ENCODE measurements at places on chromosomes 5 and 9. TPM values are rescaled to one million over a fixed set of nuclear protein-coding genes. Genes with fewer than 3 reads are reported as not detected.

Gene SLC36A2
- 0.16 TPM for total RNA-seq

Gene ASTN2
- total RNA-seq = 6.1 TPM

- no peak for DNase-seq
Observed at GRCh38 chr5:17096952-17097695, 120.3 kb upstream of the BASP1 start.

DNA sequence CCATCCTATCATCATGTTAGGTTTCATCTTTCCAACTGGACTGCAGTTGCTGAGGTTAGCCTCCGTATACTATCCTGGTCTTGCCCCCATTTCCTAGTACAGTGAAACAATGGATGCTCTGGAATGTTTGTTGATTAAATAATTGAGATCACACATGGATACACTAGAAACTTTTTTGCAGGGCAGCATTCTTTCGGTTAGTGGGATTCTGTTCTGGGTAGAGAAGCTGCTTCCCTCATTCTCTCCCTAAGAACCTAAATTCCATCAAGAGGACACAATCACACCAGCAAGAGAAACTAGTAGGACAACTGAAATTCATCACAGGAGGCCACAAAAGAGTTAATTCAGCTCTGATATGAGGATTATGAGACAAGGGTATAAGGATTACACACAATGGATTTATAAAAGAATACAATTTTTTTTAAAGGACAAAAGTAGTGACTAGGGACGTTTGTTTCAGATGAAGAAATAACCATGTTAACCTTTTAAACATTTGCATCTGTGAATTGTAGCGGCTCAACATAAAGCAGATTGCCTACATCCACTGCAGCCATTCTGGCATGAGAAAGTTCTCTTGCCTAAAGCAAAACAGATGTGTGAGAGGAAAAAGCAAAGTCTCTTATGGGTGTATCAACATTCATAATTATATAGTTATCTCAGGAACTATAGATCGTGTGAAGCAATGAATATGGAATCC, 162.7 kb upstream of the LHFPL2 start:
- DNase-seq = no peak

DNA sequence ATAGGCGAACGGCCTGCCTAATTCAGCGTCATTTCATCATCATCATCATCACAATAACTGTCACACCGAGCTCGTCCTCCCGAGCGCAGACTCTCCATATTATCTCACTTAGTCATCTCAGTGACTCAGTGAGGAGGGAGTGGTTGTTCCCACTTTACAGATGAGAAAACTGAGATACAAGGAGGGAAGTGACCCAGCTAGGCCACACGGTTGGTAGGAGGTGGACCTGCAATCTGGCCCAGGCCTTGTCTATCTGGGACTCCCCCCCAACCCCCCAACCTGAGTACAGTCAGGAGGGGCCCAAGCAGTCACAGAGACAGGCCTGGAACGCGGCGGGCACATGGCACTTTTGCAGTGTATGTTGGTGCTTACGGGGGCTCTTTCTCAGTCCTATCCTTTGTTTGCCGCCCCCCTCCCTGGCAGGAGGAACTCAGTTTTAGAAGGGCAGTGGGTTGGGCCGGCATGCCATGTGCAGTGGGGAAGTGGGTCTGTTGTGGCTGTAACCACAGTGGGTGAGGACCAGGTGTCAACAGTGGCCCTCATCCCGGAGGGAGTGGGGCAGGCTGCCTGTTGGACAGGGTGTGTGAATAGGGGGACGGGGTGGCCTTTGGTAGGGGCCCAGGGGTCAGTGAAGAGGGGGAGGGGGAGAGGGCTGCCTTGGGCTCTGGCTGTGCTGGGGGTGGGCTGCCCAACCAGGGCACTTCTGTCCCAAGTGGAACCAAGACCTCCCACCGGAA, 1.7 kb upstream of the RXRA start:
- DNase-seq = peak; percentile 21

DNA sequence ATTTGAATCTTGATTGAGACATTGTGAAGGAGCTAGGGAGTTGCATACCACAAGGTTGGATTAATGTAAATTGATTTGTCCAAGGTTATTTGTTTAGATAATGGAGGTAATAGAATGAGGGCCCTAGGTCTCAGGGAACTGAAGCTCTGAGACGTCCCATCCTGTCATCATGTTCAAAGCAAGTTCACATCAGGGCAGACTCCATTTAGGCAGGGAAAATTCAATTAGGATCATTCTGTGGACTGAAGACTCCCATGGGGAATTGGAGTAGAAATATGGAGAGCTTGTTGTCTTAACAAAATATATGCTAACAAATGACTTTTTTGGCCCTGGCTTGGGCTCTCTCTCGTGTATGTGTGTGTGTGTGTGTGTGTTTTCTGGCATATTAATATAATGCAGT, 722.0 kb upstream of the ADAMTS16 start:
- DNase-seq = no peak
